CD4-positive, CD25-positive, alpha-beta regulatory T cell (primary cell): ENCODE measurements at places on chromosomes 12 and 14. TPM values are rescaled to one million over a fixed set of nuclear protein-coding genes. Genes with fewer than 3 reads are reported as not detected.

GRCh38 chr12:131620946-131621681 is 89.8 kb upstream of the SFSWAP start:
- no peaks in the 10 kb centered on the region for H3K36me3 ChIP-seq
- H3K27me3 ChIP-seq: no peaks in the 10 kb centered on the region
- no peak overlapping the region for H3K27ac ChIP-seq

Gene TCP11L2
- polyA plus RNA-seq: 65.9 TPM

GRCh38 chr12:93128332-93128707 is 199.2 kb upstream of the EEA1 start:
- H3K27me3 ChIP-seq: no peaks in the 10 kb centered on the region
- no peak overlapping the region for H3K4me3 ChIP-seq
- no peak overlapping the region for H3K27ac ChIP-seq
- no peak for DNase-seq
- H3K36me3 ChIP-seq: no peaks in the 10 kb centered on the region

Gene OTOGL
- polyA plus RNA-seq: not detected

Gene KCNMB4
- 0.63 TPM for polyA plus RNA-seq

DNA sequence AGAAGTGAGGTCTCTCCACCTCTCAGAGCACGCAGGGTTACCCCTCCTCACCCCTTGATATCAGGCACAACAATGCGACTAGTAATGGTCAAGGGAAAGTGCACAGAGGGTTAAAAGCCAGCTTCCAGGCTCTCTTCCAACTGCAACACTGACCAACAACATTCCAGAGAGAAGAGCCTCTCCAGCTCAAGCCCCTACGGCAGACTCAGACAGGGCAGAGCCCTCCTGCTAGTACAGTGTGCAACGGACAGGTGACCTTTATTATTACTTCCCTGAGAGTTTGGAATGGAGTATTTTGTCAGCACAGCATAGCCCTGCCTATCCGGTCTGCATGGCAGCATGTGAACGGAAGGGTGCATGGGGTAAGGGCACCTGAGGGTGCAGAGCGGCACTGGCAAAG is 73.0 kb downstream of the PTPN21 start:
- no peak for DNase-seq
- no peaks in the 10 kb centered on the region for H3K4me1 ChIP-seq
- H3K27ac ChIP-seq: no peak overlapping the region
- peaks cover 4% of the 10 kb centered on the region for H3K27me3 ChIP-seq

Gene TTLL5
- polyA plus RNA-seq: 8.7 TPM

DNA sequence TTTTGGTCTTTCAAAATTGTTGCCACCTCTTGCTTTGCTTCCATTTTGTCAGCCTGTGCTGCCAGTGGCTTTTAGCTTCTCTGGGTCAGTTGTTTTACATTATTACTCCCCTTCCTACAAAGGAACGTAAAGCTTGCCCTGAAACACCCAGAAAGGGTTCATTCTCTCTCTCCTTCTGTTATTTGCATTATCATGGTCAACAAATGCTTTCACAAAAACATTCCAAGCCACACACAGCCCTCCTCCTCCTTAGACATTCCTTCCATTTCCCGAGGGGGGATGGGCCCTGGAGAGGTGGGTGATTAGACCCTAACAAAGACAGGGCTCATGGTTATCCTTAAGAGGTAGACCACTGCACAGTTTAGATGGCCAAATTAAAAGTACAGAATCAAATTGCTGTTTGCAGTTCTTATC is 60.4 kb upstream of the SINHCAF start:
- H3K27me3 ChIP-seq: peaks cover 10% of the 10 kb centered on the region
- DNase-seq: no peak
- H3K36me3 ChIP-seq: no peaks in the 10 kb centered on the region
- H3K4me3 ChIP-seq: no peak overlapping the region

DNA sequence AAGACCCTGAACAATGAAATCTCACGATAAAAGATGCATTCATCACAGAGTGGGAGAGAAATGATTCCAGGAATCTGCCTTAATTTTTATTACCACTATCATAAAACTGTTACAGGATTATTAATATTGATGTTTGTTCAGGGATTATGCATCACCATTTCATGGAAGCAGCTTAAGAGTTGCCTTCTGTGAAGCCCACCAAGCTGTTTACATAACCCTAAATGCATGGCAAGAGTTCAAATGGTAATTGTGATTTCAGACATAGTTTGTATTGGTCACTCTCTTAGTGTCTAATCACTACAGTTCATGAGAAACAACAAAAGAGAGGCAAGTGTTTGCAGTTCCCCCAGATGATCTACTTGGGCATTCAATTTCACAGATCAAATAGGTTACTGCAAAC is 527.7 kb downstream of the RPS29 start:
- DNase-seq: no peak
- H3K27me3 ChIP-seq: no peaks in the 10 kb centered on the region
- H3K36me3 ChIP-seq: no peaks in the 10 kb centered on the region
- H3K4me3 ChIP-seq: no peak overlapping the region
- H3K27ac ChIP-seq: no peak overlapping the region
- no peaks in the 10 kb centered on the region for H3K4me1 ChIP-seq

Gene SOCS2
- polyA plus RNA-seq: 23.3 TPM

Gene ASIC1
- not detected for polyA plus RNA-seq

DNA sequence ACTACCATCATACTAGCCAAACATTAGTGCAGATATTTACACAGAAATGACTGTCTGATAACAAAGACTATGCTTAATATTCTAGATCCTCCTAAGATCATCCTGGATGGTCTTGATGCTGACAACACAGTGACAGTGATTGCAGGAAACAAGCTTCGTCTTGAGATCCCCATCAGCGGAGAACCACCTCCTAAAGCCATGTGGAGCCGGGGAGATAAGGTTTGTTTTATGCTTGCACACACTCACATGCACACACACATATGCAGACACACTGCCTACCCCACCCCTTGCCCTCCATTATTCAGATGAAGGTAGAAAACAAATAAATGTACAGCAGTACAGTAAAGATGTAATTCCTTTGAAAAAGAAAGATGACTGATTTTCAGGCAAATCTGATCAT is 44.4 kb upstream of the CHPT1 start:
- no peaks in the 10 kb centered on the region for H3K4me1 ChIP-seq
- no peaks in the 10 kb centered on the region for H3K36me3 ChIP-seq
- H3K4me3 ChIP-seq: no peak overlapping the region
- H3K27me3 ChIP-seq: peaks cover 5% of the 10 kb centered on the region

Gene SLC10A1
- polyA plus RNA-seq: 0.39 TPM

Gene RNASE7
- not detected for polyA plus RNA-seq

Gene OASL
- polyA plus RNA-seq: 9.0 TPM

DNA sequence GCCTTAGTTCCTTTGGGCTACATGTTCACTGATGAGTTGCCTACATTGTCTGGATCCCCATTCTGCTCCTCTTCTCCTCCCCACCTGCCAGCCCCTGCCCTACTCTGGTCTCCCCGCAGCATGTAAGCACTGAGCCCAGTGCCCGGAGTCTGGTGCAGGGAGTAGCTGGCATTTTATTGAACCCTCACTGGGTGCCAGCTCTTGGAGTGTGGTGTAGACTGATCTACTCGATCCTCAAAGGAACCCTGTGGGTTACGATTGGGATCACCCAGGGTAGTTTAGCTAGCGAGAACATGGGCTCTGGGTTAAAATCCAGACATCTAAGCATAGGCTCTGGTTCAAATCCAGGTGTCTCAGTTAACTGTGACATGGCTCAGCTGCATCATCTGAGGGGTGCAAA is 8.3 kb upstream of the SERPINA6 start:
- no peaks in the 10 kb centered on the region for H3K4me1 ChIP-seq
- no peak overlapping the region for H3K4me3 ChIP-seq
- H3K27me3 ChIP-seq: no peaks in the 10 kb centered on the region
- no peak for DNase-seq
- no peaks in the 10 kb centered on the region for H3K36me3 ChIP-seq

Gene HOXC11
- polyA plus RNA-seq: not detected

DNA sequence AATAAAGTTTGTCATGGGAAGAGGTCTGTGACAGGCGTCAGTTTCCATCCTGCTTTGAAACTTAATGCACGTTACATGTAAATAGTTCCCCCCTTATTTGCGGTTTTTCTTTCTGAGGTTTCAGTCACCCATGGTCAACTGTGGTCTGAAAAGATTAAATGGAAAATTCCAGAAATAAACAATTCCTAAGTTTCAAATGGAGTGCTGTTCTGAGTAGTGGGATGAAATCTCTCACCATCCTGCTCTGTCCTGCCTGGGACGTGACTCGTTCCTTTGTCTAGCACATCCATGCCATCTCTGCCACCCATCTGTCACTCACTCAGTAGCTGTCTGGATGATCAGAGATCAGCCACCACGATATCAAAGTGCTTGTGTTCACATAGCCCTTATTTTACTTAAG is 51.3 kb upstream of the DICER1 start:
- no peaks in the 10 kb centered on the region for H3K4me1 ChIP-seq
- H3K27me3 ChIP-seq: no peaks in the 10 kb centered on the region
- no peaks in the 10 kb centered on the region for H3K36me3 ChIP-seq
- no peak overlapping the region for H3K27ac ChIP-seq
- DNase-seq: no peak

DNA sequence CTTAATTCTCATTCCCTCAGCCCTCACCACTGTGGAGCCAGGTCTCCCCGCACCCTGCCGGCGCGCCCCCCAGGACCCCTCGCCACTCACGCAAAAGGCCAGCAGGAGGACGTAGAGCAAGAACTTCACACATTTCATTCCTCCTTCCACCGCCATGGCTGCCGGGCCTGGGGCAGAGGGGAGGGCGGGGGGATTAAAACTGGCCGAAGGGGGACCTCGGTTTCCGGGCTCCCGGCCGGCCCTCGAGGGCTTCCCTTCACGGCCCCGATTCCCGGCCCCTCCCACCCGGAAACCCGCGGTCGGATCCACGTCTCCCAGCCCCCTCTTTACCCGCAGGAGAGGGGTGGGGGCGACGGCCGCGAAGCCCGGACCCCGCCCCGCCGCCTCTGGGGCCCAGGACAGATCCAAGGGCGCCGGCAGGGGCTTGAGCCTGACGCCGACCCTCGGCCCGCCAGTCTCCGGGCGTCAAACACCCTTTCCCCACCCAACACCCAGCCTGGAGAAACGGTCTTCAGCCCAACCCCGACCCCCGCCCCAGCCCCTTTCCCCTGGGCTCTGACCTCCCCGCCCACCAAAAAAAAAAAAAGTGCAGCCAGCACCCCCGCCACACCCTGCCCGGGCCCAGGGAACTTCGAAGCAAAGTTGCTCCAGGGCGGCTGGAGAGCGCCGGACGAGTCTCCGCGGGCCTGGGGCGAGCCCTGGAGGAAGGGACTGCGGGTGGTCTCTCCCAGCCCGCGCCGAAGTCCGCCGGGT is 447 bp downstream of the CD63 start:
- H3K4me3 ChIP-seq: peak overlapping the region; percentile 62
- H3K27ac ChIP-seq: peak overlapping the region; percentile 79
- H3K36me3 ChIP-seq: peaks cover 2% of the 10 kb centered on the region
- DNase-seq: no peak
- peaks cover 42% of the 10 kb centered on the region for H3K4me1 ChIP-seq

GRCh38 chr12:124633365-124634362 is 66.3 kb upstream of the NCOR2 start:
- no peak for DNase-seq
- H3K4me1 ChIP-seq: peaks cover 6% of the 10 kb centered on the region
- H3K36me3 ChIP-seq: no peaks in the 10 kb centered on the region
- H3K27ac ChIP-seq: no peak overlapping the region
- no peaks in the 10 kb centered on the region for H3K27me3 ChIP-seq

GRCh38 chr12:96194971-96195844 is 1.0 kb downstream of the ELK3 start:
- peak; percentile 91 for DNase-seq
- no peaks in the 10 kb centered on the region for H3K36me3 ChIP-seq
- peak overlapping the region; percentile 92 for H3K4me3 ChIP-seq

Gene MTRFR
- 42.6 TPM for polyA plus RNA-seq

Gene CARMIL3
- not detected for polyA plus RNA-seq

- no peak overlapping the region for H3K27ac ChIP-seq
- H3K36me3 ChIP-seq: no peaks in the 10 kb centered on the region
- H3K27me3 ChIP-seq: no peaks in the 10 kb centered on the region
- no peak overlapping the region for H3K4me3 ChIP-seq
- DNase-seq: no peak
Measured at GRCh38 chr14:38070061-38070588, 137.6 kb upstream of the SSTR1 start.

Gene ETFBKMT
- 2.0 TPM for polyA plus RNA-seq

GRCh38 chr12:62606654-62607053 is 140.0 kb downstream of the MON2 start:
- H3K36me3 ChIP-seq: no peaks in the 10 kb centered on the region
- no peak overlapping the region for H3K27ac ChIP-seq
- H3K4me1 ChIP-seq: peaks cover 36% of the 10 kb centered on the region
- peak overlapping the region; percentile 16 for H3K4me3 ChIP-seq
- DNase-seq: no peak

Gene NXPH4
- 0.46 TPM for polyA plus RNA-seq

GRCh38 chr12:117733549-117733805 is 235.3 kb downstream of the KSR2 start:
- no peak overlapping the region for H3K4me3 ChIP-seq
- H3K36me3 ChIP-seq: no peaks in the 10 kb centered on the region
- no peaks in the 10 kb centered on the region for H3K27me3 ChIP-seq
- DNase-seq: no peak
- no peaks in the 10 kb centered on the region for H3K4me1 ChIP-seq
- no peak overlapping the region for H3K27ac ChIP-seq

GRCh38 chr14:23056145-23056955 is 970 bp downstream of the CDH24 start:
- H3K36me3 ChIP-seq: peaks cover 26% of the 10 kb centered on the region
- H3K27ac ChIP-seq: no peak overlapping the region
- H3K4me1 ChIP-seq: peaks cover 22% of the 10 kb centered on the region
- peak overlapping the region; percentile 51 for H3K4me3 ChIP-seq
- no peaks in the 10 kb centered on the region for H3K27me3 ChIP-seq

Gene ADAM21
- polyA plus RNA-seq: not detected

DNA sequence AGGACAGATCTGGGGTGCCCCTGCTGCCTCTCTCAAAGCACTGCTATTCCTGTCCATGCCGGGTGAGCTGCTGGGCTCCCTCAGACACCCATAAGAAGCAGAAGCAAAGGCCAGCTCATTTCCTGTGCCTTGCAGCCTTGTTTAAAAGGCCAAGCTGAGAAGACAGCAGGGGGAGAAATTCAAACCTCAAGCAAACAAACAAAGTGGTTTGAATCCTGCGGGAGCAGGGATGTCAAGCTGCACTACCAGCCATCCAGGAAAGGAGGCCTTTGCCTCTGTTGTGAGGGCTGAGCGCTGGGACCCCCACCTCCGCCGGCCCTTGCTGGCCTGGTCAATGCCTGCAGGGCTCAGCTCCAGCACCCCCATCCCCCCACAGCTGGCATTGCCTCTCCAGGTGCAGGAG is 176.5 kb downstream of the PIWIL1 start:
- DNase-seq: no peak
- no peaks in the 10 kb centered on the region for H3K4me1 ChIP-seq
- H3K27me3 ChIP-seq: no peaks in the 10 kb centered on the region

Gene RAD51AP1
- 4.2 TPM for polyA plus RNA-seq
